ENCODE measurements at places on chromosomes 1 and 21.

DNA sequence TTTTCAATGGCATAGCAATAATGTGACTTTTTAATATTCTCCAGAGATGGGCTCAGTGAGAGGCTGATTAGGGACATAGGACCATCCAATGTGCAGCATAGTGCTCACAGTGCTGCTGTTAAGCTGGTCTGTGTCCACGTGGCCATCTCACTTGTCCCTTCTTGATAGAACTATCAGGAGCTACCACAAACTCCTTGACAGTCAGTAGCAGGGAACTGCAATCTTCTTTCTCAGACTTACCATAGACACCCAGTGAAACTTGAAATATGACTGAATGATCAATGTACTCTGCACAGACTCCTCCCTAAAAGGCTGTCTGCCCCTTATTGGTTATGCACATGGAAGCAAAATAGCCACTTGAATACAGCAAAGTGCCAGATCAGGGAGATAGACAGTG is 64.5 kb upstream of the WARS2 start:
- H3K27ac ChIP-seq: no peak overlapping the region

GRCh38 chr1:227886503-227886961 is 61.2 kb downstream of the WNT9A start:
- H3K4me1 ChIP-seq: peaks cover 7% of the 10 kb centered on the region
- H3K4me3 ChIP-seq: no peak overlapping the region
- no peaks in the 10 kb centered on the region for H3K27me3 ChIP-seq
- no peak overlapping the region for H3K27ac ChIP-seq
- no peak for DNase-seq
- no peaks in the 10 kb centered on the region for H3K36me3 ChIP-seq

DNA sequence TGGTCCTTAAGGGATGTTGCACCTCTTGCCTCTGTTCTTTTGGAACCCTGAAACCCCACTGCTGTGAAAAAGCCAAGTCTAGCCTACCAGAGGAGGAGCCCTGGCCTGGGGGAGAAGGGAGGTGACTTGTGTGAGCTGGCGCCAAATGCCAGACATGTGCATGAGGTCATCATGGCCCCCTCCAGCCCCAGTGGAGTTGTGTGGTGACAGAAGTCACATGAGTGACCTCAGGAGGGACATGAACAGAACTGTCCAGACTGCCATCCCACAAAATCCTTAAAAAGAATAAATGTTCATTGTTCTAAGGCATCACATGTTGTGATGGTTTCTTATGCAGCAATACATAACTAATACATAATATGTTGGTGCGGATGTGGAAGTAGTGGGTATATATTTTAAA is 10.8 kb downstream of the HHAT start:
- no peaks in the 10 kb centered on the region for H3K36me3 ChIP-seq
- no peaks in the 10 kb centered on the region for H3K4me1 ChIP-seq
- DNase-seq: no peak
- H3K27ac ChIP-seq: no peak overlapping the region

DNA sequence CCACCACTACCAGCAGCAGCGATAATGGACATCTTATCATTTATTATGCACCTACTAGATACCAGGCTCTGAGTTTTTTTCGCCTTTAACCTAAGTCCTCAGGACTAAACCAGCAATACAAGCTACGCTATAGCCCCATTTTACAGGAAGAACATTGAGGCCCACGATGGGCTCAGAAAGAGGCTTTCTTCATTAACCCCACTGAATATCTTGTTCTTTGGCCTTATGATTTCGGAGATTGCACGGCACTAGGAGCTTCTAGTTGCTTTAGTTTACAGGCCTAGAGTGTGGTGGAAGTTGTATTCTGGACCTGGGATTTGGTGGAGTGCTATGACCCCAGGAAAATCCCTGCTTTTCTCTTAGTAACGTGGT is 1.5 kb downstream of the SESN2 start:
- peaks cover 26% of the 10 kb centered on the region for H3K4me1 ChIP-seq
- DNase-seq: no peak
- peak overlapping the region; percentile 84 for H3K27ac ChIP-seq
- H3K36me3 ChIP-seq: peaks cover 18% of the 10 kb centered on the region
- H3K27me3 ChIP-seq: no peaks in the 10 kb centered on the region
- H3K4me3 ChIP-seq: peak overlapping the region; percentile 86

- H3K27ac ChIP-seq: peak overlapping the region; percentile 59
- H3K4me3 ChIP-seq: no peak overlapping the region
- peaks cover 36% of the 10 kb centered on the region for H3K4me1 ChIP-seq
- H3K36me3 ChIP-seq: no peaks in the 10 kb centered on the region
- H3K27me3 ChIP-seq: no peaks in the 10 kb centered on the region
Observed at GRCh38 chr1:203675596-203676347, 49.1 kb downstream of the ATP2B4 start.

DNA sequence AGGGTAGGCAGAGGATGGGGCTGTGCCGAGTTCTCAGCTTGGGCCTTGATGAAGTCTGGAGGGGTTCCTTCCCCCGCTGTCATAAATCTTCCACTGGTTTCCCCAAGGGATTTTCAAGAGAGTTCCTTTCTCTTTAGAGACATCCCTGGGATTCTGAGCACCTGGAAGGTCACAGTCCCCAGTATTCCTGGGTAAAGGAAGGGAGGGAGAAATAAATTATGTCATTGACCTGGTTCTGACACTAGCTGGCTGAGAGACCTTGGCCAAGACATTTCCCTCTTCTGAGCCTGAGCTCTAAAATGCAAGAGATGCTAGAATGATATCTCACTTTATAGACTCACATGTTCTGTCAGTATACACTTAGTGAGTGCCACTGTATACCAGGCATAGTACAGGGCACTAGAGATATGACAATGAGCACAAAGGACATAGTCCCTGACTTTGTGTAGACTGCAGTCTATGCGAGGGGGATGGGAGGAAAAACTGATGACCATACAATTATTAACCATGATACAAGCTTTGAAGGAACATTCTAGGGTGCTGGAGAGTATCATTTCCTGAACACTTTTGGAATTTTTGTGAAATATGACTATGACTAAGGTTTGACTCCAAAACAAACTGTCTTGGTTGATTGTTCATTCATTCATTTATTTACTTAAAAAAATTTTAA is 165.8 kb upstream of the JUN start:
- H3K36me3 ChIP-seq: no peaks in the 10 kb centered on the region
- no peaks in the 10 kb centered on the region for H3K27me3 ChIP-seq
- no peak overlapping the region for H3K4me3 ChIP-seq

DNA sequence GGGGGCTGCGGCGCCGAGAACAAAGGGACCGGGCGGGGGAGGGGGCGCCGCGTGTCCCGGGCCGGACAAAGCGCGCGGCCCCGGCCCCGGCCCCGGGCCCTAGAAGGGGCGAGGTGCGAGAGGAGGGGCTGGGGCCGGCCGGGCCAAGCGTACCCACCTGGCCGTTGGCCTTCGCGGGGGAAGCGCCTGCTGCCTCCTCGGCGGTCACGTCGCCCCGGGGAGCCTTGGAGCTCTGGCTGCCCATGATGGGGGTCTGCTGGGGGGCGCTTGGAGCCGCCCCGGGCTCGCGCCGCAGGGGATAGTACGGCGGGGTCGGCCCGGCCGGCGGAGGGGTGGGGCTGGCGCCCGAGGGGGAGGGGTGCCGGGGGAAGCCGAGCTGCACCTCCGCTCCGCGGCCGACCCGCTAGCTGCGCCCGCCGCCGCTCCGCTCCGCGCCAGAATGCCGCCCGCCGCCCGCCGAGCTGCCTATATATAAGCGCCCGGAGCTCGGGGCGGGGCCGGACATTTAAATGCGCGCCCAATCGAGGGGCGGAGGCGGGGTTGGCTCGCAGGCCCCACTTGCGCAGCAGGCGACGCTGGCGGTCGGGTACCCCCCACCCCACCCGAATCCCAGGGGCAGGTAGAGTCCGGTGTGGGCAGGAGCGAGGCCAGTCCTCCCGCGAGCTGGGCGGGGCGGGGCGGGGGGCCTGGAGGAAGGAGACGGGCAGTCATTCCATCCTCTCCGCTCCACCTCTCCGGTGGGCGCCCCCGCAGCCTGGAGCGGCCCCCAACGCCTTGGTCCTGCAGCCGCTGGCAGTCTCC is at the start of gene MARCKSL1:
TSS of gene MARCKSL1 (minus strand) at position 444 of the 801 bp plus-strand sequence. CDS start at position 244, 200 bp downstream.
- peaks cover 7% of the 10 kb centered on the region for H3K36me3 ChIP-seq
- H3K4me1 ChIP-seq: no peaks in the 10 kb centered on the region
- no peak within 1 kb of the TSS for H3K27ac ChIP-seq
- no peaks in the 10 kb centered on the region for H3K27me3 ChIP-seq
- peak within 1 kb of the TSS; percentile 30 for H3K4me3 ChIP-seq

DNA sequence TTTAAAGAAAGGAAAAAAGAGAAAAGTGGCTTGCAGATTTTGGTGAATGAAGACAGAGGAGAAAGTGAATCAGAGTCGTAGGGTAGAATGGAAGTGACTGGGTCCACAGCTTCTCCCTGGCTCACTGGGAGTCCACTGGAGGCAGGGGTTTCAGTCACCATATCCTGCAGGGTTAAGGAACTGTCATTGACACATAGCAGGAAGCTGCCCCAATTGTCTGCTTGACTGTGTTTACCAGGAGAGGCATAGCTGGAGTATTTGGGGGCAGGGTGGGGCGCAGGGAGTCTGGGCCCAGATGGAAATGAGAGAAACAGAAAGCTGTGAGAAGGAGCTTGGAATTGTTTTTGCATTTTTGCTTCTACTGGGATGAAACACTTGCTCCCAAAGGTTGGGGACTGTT is 228.8 kb upstream of the CSF3R start:
- DNase-seq: no peak
- H3K27me3 ChIP-seq: peaks cover 50% of the 10 kb centered on the region
- H3K4me3 ChIP-seq: no peak overlapping the region
- H3K36me3 ChIP-seq: no peaks in the 10 kb centered on the region

DNA sequence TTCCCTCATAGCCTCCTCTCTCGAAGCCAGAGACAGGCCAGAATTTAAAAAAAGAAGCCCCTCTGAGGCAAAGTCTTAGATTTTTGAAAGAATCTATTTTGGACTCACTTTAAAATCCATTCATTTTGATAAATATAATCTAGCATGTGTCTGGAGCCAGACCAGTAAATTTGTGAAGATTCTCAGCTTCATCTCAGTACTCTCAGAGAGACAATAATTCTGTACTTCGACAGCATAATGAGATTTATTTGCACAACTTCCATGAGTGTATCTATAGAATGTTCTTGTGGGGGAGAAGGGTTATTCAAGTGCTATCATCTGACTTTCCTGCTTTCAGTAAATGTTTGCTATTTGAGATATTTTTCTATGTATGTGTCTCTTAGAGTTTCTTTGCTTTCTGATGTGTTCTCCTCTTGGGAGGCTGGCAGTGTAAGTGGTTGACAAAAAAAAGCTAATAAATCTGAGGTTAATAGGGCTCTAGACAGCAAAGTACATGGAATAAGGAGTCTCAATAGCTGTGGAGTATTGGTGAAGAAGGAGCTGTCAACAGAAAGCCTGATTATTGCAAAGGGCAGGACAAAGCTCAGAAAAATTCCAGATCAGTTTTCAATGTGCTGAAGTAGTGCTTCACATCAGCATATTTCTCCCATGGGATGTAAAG is 223.0 kb downstream of the PTBP2 start:
- DNase-seq: no peak
- peaks cover 8% of the 10 kb centered on the region for H3K4me1 ChIP-seq
- no peak overlapping the region for H3K4me3 ChIP-seq
- no peak overlapping the region for H3K27ac ChIP-seq
- H3K36me3 ChIP-seq: no peaks in the 10 kb centered on the region
- H3K27me3 ChIP-seq: no peaks in the 10 kb centered on the region

GRCh38 chr1:199123615-199124014 is 484.8 kb downstream of the PTPRC start:
- H3K4me1 ChIP-seq: no peaks in the 10 kb centered on the region
- no peaks in the 10 kb centered on the region for H3K36me3 ChIP-seq
- no peaks in the 10 kb centered on the region for H3K27me3 ChIP-seq
- H3K4me3 ChIP-seq: no peak overlapping the region

DNA sequence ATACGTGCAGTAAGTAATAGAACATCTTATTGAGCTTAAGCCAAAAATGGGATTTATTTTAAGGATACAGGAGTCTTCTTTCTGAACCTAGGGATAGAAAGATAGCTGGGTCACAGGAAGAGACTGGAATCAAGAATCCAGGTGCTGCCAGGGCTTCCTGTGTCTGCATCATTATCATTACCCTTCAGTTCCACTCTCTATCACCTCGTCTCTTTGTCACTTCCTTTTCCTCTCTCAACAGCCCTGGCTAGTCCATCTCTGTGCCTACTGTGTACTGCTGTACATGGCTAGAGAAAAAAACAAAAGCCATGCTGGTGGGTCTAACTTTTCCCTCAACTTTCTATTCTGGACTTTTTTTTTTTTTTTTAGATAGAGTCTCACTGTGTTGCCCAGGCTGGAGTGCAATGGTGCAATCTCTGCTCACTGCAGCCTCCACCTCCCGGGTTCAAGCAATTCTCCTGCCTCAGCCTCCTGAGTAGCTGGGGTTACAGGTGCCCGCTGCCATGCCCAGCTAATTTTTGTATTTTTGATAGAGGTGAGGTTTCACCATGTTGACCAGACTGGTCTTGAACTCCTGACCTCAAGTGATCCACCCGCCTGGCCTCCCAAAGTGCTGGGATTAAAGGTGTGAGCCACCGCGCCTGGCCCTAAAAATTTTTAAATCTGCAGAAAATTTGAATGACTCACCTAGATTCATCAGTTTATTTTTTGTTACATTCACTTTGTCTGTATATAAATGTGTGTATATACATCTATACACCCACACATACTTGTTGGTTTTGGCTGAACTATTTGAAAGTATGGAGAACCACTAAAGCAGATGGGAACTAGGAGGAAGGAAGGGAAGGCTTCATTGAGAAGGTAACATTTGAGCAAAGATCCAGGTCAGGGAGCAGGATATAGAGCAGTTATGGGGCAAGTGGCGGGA is 31.9 kb downstream of the UBE4B start:
- no peaks in the 10 kb centered on the region for H3K27me3 ChIP-seq
- no peak for DNase-seq
- peak overlapping the region; percentile 43 for H3K4me3 ChIP-seq
- peaks cover 39% of the 10 kb centered on the region for H3K4me1 ChIP-seq
- peaks cover 13% of the 10 kb centered on the region for H3K36me3 ChIP-seq
- H3K27ac ChIP-seq: peak overlapping the region; percentile 85

- peak; percentile 27 for DNase-seq
- H3K36me3 ChIP-seq: peaks cover 99% of the 10 kb centered on the region
- no peaks in the 10 kb centered on the region for H3K27me3 ChIP-seq
- peaks cover 29% of the 10 kb centered on the region for H3K4me1 ChIP-seq
- peak overlapping the region; percentile 99 for H3K27ac ChIP-seq
- H3K4me3 ChIP-seq: peak overlapping the region; percentile 99
Observed at GRCh38 chr1:150575072-150575489, 4.3 kb downstream of the MCL1 start.

GRCh38 chr1:212044851-212045250 is 9.3 kb downstream of the DTL start:
- no peak overlapping the region for H3K27ac ChIP-seq
- DNase-seq: no peak
- H3K4me1 ChIP-seq: peaks cover 27% of the 10 kb centered on the region
- H3K27me3 ChIP-seq: no peaks in the 10 kb centered on the region

Data from MCF 10A (cell line).